ENCODE measurements at places on chromosomes 6 and 20.
A peak's percentile ranks its signal among the peaks of the same experiment; 100 is the strongest.

GRCh38 chr20:46293084-46293483, 15.2 kb downstream of the CDH22 start:
- DNase-seq: no peak

DNA sequence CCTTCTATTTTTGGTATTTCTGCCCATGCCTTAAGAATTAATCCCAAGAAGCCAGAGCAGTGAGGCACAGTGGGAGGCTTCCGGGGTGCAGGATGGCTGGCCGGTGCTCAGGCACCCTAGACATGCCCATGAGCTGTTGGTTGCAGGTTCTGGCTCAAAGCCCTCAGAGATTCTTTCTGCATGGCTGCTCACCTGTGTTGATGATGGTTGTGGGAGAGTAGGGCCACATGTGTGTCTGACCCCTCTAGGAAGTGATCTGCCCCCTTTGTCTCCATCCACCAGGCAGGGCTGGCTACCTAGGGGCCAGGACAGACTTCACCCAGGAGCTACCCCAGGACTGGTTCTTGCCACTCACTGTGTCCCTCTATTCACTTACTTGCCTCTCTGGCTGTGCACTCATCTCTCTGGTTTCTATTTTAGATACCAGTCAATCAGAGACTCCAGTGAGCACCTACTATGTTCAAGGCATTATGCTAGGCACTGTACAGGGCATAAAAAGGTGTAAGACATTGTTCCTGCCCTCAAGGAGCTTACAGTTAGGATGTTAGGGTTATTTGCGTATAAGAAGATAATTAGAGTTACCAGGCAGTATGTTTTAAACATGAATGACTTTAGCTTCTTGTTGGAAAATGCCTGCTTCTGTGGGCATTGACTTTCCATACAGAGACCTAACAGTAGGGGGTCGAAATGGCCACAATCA, 16.8 kb downstream of the CD83 start:
- DNase-seq: no peak

- DNase-seq: peak; percentile 29
Measured at GRCh38 chr20:32538526-32538939, 46.6 kb downstream of the NOL4L start.

GRCh38 chr20:32205843-32206759, 1.4 kb downstream of the PLAGL2 start:
- no peak for DNase-seq

DNA sequence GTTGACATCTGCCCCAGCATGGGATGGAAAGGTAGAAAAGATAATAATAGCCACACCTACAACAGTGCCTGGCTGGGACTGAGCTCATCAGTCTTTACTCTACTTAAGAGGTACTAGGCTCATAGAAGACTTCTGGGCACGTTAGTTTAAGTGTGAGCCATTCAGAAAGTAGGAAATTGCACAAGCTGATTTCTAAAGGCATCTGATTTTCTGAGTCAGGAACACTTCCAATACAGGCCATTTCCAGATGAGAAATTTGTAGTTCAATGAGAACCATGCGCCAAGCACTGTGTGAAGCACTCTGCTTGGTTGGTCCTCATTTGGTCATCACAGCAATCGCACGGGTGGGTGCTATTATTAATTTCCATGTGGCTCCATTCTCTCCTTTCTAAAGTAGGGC, 42.3 kb downstream of the MOCS1 start:
- no peak for DNase-seq

DNA sequence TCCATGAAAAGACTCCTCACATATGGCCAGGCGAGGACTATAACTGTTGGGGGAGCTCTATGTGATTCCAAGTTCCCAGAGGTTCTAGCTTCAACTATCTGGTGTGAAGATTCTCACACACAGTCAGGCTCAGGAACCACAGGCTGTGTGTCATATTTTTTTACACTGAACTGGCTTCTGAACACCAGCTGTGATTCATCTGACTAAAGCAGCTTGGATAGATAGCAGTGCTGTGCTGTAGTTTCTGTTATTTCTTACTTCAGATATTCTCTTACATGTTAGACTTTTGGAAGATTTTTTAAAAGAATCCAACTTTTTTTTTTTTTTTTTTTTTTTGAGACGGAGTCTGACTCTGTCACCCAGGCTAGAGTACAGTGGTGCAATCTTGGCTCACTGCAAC, 140.7 kb upstream of the MCHR2 start:
- DNase-seq: no peak

DNA sequence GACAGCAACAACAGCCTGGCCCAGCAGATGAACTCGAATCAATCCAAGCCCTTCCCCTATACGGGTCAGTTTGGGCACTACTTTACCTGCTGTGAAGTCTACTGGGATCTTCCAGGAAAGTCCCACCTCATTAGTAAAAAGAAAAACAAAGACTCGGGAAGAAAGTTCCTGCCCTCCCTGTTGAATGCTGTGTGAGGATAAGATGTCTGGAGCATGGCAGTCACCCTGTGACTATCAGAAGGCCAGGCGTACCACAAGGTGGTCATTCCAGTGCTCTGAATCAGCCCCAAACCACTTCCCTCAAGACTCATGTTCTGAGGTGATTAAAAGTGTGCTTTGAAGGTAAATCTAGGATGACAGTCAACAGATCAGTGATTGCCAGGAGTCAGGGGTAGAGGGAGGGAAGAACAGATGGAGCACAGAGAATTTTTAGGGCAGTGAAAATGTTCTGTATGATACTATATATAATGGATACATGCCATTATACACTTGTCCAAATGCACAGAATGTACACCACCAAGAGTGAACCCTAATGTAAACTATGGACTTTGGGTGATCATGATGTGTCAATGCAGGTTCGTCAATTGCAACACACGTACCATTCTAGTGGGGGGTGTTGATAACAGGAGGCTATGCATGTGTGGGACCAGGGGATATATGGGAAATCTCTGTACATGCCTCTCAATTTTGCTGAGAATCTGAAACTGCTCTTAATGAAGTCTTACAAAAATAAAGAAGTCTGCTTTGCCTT, 14.7 kb downstream of the FKBP1A start:
- no peak for DNase-seq

- DNase-seq: peak; percentile 83
Measured at GRCh38 chr20:32652739-32653526, 20.8 kb downstream of the C20orf203 start.

DNA sequence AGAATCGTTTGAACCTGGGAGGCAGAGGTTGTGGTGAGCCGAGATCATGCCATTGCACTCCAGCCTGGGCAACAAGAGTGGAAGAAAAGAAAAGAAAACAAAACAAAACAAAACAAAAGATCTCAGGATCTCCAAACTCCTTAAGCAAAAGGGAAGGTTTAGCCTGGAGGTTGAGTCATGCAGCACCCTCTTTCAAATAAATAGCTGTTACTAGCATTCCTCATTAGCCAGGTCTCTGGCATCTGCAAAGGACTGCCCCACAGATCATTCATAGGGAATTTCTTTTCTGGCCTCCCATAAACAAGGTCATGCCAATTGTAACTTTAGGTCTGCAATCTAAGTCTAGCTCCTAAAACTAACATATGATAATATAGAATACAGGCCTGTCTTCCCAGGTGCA, 37.2 kb downstream of the EDN1 start:
- no peak for DNase-seq

- DNase-seq: no peak
Measured at GRCh38 chr20:6680441-6680840, 87.0 kb upstream of the BMP2 start.

DNA sequence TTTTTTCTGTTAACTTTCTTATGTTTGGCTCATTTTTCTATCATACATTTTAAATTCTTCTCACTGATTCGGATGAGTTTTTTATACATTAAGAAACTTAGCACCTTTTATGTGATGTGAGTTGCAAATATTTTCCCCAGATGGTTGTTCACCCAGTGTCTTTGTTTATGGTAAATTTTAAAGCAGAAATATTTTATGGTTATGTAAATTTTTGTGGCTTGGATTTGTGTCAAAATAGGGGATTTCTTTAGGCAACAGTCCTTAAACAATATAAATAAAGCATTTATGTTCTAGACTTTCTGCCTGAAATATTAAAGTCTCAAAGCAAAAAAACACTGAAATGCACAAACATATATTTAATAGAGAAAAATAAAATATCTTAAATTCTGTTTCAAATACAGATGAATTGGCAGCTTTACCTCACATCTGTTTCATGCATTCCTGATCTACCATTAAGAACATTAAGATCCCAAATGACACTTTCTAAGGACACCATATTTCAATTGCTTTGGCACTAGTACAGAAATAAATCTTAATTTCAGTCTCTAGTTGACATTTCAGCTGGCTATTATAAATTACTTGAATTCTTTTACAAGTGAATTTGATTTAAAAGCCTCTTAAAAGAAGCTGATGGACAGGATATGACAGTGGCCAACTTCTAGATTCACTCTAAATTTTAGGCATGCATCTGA, 646.6 kb downstream of the HACE1 start:
- DNase-seq: no peak

GRCh38 chr20:57791178-57791962, 81.6 kb upstream of the PMEPA1 start:
- DNase-seq: no peak

GRCh38 chr6:158834675-158835385, 15.7 kb upstream of the EZR start:
- no peak for DNase-seq

DNA sequence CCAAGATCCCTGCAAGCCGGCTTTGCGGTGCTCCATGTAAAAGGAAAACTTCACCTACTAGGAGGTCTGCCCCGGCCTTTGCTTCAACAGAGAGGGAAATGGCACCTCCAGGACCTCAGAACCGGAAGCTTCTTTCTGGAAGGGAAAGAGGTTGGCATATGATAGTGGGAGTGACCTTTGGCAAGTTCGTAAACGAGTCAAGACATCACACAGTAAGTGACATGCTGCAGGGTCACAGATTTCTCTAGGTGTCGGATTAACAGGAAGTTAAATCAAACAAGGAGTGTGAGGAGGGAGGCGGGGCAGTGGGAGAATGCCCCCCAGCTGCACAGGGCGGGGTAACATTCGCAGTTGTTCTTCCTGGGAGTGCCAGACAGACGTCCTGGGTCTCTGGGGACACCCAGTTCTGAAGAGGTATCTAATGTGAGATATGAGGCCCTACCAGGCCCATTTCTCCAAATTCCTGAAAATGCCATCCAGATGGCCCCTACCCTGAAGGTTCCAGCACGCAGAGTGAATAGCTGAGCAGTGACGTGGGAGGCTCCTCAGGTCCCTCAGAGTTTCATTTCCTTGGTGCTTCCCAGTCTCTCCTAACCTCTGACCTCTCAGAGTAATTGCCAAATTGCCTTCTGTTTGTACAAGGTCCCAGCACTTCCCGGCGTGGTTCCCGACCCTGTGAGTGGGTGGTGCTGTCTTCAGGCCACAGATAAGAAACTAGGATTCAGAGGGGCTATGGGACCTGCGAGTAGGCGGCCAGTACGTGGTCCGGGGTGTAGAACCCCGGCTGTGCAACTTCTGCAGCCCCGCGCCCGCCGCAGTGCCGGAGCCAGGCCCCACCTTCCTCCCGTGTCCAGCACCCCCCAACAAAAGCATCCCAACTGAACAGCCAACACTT, 1.9 kb downstream of the RRBP1 start:
- no peak for DNase-seq

DNA sequence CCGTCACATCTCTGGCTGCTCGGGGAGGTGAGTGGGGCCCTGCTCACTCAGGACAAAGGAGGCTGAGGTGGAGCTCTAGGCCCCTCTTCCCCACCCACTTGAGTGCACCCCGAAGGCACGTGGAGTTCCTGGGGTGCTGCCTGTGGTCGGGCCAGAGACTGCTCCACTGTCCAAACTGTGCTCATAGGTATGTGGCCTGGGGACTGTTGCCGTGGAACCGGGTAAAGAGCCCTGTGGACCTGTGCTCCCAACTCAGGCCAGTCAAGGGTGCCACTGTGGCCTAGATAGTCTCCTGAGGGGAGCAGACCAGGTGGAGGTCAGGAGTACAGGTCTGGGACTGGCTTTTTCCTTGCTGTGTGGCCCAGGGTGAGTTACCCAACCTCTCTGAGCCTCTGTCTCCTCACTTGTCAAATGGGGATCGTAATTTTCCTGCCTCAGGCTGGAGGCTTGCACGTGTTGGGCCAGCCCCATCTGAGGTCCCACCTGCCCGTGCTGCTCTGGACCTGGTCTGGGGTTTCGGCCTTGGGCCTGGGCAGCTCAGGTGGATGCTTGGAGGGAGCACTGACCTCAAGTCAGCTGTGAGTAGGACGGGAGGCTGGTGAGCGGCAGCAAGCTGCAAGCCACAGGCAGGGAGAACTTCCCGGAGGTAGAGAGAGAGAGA, 12.4 kb upstream of the NPBWR2 start:
- no peak for DNase-seq

- no peak for DNase-seq
Measured at GRCh38 chr20:63970714-63971431, 1.1 kb upstream of the ZNF512B start.

DNA sequence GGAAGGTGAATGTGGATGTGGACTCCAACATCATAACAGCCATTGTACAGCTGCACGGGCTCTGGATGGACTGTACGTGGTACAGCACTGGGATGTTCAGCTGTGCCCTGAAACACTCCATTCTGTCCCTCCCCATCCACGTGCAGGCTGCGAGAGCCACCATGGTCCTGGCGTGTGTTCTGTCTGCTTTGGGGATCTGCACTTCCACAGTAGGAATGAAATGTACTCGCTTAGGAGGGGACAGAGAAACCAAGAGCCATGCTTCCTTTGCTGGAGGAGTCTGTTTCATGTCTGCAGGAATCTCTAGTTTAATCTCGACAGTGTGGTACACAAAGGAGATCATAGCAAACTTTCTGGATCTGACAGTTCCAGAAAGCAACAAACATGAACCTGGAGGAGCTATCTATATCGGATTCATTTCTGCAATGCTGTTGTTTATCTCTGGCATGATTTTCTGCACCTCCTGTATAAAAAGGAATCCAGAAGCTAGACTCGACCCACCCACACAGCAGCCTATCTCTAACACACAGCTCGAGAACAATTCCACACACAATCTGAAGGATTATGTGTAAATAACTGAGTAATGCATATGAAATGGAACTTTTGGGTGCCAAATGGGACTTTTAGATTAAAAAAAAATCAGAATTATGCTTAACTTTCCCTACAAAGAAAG, 12.1 kb downstream of the CLDN20 start:
- no peak for DNase-seq

- DNase-seq: peak; percentile 39
Measured at GRCh38 chr6:139027620-139028182, 844 bp upstream of the ABRACL start.

DNA sequence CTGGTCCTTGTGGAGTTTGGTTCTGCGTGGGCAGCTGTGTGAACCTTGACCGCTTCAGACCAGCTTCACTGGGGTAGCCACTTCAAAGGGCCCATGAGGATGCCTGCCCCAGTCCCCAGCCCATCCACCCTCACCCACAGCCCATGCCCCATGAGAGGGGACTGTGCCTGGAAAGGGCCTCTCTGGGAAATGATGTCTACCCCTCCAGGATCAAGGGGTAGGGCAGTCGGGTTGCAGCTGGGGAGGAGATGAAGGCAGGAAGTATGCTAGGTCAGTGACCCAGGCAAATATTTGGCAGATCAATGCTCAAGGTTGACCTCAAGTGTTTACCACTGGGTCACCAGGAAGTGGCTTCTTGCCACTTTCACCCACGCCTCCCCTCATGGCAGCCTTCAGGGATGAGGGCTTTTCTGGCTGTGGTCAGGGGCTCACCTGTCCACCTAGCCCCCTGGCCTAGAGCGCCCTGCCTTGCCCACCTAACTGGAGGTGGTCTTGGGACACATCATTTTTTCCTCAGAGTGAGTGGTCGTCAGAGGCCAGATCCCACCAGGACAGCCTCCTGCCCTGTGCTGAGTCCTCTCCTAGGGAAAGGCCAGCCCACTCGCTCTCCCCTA, 109.5 kb downstream of the SNX5 start:
- no peak for DNase-seq

- DNase-seq: no peak
Measured at GRCh38 chr20:41623625-41624375, 5.6 kb upstream of the CHD6 start.

- DNase-seq: no peak
Measured at GRCh38 chr6:155628306-155628705, 172.7 kb upstream of the NOX3 start.
